Effector memory CD8-positive, alpha-beta T cell (primary cell): ENCODE measurements at places on chromosomes 7 and 10.

- no peak for DNase-seq
These were observed 72.3 kb upstream of the LEP start for GRCh38 chr7:128168667-128169210.

DNA sequence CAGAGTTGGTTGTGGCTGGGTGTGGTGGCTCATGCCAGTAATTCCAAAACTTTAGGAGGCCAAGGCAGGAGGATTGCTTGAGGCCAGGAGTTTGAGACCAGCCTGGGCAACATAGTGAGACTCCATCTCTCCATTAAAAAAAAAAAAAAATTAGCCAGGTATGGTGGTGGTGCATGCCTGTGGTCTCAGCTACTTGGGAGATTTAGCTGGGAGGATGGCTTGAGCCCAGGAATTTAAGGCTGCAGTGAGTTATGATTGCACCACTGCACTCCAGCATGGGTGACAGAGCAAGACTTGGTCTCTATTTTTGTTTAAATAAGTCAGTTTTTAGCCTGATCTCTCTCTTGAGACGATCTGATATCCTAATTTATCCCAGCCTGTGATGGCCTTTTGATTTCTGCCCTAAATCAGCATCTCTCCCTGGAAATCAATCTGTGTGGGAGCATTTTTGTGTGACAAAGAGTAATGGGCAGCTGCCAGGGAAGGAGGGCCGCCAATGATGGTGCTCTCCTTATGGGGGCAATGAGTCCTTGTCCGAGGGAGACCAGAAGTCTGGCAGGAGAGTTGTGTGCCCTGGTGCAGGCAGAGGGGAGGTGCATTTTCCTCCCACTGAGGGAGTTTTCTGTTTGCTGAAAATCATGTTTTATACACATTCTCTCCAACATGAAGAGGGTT is 111.0 kb downstream of the NRP1 start:
- no peak for DNase-seq

GRCh38 chr7:112938863-112939573 is 147.6 kb downstream of the GPR85 start:
- peak; percentile 8 for DNase-seq

GRCh38 chr10:73018632-73019031 is 64.0 kb upstream of the PLA2G12B start:
- no peak for DNase-seq

- DNase-seq, result no peak
These were observed 1.4 kb downstream of the C10orf62 start for GRCh38 chr10:97590748-97591495.

- DNase-seq, result no peak
These were observed 43.0 kb upstream of the RPA3 start for GRCh38 chr7:7761340-7761973.

- DNase-seq, result no peak
These were observed 34.5 kb downstream of the BAMBI start for GRCh38 chr10:28711776-28712175.

- DNase-seq, result peak; percentile 30
These were observed 2.0 kb upstream of the SFTPA2 start for GRCh38 chr10:79562135-79562756.

- DNase-seq, result no peak
These were observed 6.6 kb upstream of the PDLIM1 start for GRCh38 chr10:95297402-95297801.

DNA sequence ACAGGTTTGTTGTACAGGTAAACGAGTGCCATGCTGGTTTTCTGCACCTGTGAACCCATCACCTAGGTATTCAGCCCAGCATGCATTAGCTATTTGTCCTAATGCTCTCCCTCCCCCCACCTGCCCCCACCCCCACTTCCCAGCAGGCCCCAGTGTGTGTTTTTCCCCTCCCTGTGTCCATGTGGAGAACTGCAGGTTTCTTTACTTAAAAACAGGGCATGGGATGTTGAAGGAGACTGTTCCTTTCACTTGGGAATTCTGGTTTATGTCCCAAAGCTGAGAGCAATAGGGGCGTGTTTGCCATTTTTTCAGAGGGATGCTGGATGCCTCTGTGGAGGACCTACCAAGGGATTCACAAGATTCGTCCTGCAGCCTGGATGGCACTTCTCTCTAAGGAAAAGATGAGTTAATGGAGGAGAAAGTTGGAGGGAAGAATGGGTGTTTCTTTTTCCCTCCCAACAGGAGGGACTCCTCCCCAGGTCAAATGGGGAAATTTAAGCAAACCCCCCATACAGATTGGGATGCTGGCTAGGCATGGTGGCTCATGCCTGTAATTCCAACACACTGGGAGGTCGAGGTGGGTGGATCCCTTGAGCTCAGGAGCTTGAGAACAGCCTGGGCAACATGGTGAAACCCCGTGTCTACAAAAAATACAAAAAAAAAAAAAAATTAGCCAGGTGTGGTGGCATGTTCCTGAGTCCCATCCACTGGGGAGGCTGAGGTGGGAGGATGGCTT is 136.0 kb downstream of the GALNT17 start:
- no peak for DNase-seq

DNA sequence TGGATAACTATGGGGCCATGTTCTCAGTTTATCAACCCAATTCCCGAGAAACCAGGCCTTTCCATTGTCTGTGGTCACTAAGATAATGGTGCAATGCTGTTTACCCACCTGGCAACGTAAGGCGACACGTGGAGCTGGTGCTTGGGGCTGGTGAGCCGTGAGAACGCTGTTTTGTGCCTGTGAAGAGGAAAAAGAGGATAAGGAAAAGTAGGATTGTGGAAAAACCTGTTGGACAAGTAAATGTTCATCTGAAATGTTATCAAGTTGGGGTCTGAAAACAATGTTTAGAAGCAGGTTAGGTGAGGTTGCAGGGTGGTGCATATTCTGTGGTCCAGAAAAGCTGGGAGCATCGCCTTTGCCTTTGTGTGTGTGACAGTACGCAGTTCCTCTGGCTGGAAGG is 88.5 kb downstream of the PPP1R17 start:
- DNase-seq, result no peak

DNA sequence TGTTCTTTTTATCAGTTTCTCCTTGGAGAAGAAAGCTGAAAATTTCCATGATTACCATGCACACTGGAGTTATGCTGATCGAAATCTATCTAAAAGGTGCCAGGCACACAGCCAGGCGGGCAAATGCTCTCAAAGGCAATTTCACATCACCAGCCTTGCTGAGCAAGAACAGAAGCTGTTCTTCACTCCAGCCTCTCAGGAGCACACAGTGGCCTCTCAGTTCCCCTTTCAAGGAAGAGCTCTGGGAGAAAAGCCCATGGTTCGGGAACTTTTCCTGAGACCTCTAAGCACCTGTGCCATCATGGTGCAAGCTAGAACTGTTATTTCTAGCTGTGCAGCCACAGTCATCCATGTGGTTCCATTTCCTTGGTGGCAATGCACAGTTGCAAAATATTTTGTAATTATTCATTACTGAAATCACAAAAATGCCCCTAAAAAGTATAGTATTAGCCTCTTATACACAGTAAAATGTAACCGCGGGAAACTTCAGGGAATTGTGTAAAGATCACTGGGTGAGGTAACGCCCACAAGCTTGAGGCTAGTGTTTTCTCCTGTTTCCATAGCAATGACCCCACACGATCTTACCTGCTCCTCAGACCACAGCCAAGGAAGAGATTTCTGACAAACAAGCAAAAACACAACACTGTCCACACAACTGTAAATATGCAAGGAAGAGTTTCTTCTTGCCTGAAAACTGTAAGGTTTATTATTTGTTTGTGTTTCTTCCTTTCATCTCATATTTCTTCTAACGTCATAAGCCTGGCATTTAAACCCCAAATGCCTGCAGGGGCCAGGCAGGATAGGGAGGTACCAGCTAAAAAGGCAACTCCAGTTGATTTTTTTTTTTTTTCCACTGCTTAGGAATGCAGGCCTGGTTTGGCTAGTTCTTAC is 121.2 kb downstream of the FAM107B start:
- no peak for DNase-seq

DNA sequence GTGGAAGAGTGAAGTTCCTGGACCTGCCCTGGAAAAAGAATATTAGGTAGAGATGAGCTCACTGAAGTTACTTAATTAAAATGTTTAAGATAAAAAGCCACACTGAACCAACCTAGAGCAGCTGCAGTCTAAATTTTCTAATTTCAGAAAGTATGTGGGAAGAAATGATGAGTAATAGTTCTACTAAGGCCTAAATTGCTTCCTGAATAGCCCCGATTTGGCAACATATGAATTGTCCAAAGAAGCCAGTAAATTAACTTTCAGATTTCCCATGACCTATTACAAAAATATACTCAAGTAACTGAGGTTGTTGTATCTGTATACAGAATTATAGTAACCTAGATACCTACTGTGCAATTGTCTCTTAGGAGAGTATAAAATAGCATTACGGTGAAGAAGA is 312.6 kb downstream of the IPMK start:
- no peak for DNase-seq

DNA sequence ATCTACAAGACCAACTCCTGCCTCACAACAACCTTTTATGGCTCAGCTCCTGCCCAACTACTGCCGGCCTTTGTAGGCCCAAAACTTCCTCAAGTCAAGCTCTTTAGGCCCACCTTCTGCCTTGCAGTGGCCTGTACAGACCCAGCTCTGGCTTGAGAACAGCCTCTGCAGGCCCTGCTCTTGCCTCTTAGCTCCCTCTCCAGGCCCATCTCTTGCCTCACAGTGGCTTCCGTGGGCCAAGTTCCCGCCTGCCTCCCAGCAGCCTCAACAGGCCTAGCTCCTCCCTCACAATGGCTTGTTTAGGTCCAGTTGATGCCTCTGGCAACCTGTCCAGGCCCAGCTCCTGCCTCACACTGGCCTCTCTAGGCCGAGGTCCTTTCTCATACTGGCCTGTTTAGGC is 32.4 kb upstream of the VKORC1L1 start:
- no peak for DNase-seq

DNA sequence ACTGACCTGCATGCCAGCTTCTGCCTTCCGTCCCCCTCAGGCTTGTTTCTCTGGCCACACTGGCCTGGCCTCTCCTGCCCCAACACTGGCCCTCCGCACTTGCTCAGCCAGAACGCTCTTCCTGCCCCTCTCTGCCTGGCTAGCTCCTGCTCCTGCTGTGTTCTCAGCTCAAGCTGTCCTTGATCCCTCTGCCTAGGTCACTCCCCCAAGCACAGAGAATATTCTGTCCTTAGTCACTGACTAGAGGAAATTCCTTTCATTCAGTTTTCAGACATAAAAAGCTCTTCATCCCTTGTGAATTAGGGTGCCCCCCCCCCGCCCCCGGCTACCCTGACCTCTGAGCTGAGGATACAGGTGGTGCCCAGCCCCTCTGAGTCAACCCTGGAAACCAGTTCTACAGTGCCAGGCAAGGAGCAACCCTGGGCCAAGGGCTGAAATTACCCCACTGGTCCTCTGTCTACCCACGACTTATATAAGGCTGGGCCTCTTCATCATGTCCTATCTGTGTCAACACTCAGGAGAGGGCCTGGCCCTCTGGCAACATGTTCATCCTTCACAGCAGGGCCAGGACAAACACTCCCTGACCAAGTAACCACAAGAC is 6.6 kb upstream of the SGPL1 start:
- DNase-seq, result no peak

DNA sequence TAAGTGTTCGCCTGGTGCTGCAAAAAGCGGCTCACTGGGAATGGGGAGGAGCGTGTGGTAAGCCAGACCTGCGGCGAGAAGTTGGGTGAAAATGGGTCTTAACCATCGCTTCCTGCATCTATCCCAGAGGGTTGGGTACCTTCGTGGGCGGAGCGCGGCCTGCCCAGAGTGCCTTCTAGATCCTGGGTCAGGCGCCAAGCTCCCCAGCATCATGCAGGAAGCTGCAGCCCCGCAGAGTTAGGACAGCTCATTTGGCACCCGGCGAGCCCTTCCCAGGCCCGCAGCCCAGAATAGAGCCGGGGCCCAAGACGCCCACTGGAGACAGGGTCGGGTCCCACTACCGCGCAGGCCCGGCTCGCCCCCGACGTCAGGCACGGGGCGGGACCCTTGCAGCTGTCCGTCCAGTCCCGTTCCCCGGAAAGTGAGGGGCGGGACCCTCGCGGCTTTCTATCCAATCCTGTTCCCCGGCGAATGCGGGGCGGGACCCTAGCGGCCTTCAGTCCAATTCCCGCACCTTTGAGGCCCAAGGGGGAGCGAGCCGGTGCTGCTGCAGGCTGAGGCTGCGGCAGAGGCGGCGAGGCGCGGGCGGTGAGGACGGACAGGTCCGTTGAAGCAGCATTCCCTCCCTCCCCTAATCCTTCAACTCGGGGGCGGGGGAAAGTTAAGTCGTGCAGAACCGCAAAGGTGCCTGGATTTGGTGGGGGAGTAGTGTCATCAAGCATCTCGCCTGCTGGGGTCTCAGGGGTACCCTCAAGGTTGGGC is at the start of gene CROT:
TSS of gene CROT (plus strand) at position 499 of the 762 bp plus-strand sequence. CDS start 3,405 bp downstream, outside the sequence.
- DNase-seq, result peak; percentile 91

- DNase-seq, result no peak
These were observed 27.1 kb upstream of the TNRC18 start for GRCh38 chr7:5450549-5451327.

- DNase-seq, result no peak
These were observed 29.5 kb downstream of the LRRC17 start for GRCh38 chr7:102942181-102942866.

GRCh38 chr7:29843093-29843492 is 36.8 kb downstream of the WIPF3 start:
- no peak for DNase-seq

- DNase-seq, result peak; percentile 21
These were observed 25.9 kb downstream of the SFXN4 start for GRCh38 chr10:119139464-119140067.

- no peak for DNase-seq
These were observed 16.7 kb upstream of the RSBN1L start for GRCh38 chr7:77679608-77680007.

DNA sequence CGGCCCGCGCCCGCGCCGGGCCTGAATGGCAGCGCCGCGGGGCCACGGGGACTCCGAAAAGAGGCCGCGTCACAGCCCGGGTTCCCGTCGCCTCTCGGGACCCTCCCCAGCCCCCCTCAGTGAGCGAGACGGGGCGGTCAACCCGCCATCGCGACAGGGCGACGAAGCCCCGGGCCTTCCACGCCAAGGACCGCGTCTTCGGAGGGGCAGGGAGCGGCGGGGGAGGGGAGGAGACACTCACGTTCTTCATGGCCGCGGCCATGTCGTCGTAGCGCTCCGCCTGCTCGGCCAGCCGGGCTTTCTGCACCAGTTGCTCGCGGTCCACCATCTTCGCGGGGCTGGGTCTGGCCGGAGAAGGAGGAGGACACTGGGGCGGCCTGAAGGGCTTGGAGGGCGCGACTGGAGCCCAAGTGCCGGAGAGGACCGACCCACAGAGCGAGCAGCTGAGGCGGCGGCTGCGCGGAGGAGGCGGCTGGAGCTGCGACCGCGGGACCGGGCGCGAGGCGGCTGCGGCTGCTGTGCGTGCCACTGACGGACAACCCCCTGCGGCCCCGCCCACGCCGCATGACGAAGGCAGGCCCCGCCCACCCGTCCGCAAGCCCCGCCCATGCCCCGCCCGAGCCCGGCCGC is at the start of gene YWHAG:
TSS of gene YWHAG (minus strand) at position 511 of the 630 bp plus-strand sequence. CDS start at position 328, 183 bp downstream.
- DNase-seq, result no peak

GRCh38 chr7:47759056-47759706 is 177.3 kb upstream of the TNS3 start:
- no peak for DNase-seq

DNA sequence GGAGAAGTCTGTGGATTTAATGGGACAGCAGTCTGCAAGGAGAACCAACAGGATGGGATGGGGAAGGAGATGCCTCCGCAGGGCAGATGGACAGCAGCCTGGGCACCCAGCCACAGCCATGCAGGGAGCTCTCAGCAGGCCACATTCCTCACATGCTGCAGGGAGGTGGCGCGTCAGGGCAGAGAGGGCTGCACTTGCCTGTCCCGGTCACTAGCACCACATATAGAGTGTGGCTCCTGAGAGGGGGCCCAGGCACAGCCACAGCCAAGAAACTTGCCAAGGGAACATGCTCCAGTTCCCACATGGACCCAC is 86.8 kb upstream of the ZMIZ1 start:
- no peak for DNase-seq

GRCh38 chr7:120320218-120320961 is 47.4 kb downstream of the KCND2 start:
- no peak for DNase-seq
